ENCODE measurements at places on chromosomes 1 and 21. TPM values are rescaled to one million over a fixed set of nuclear protein-coding genes. Genes with fewer than 3 reads are reported as not detected.

PCP4 gene
- total RNA-seq: not detected

SPRR2F gene
- not detected for total RNA-seq

TFF2 gene
- not detected for total RNA-seq

TPTE gene
- total RNA-seq: 0.43 TPM

CXADR gene
- 0.32 TPM for total RNA-seq

CHI3L2 gene
- not detected for total RNA-seq

OR2L3 gene
- not detected for total RNA-seq

Measured in fibroblast of villous mesenchyme (primary cell).